ENCODE measurements at places on chromosomes 7 and 10. TPM values are rescaled to one million over a fixed set of nuclear protein-coding genes. Genes with fewer than 3 reads are reported as not detected.

The SORCS1 gene
- total RNA-seq: 1.1 TPM

- DNase-seq: no peak
These were observed 64.4 kb downstream of the GRM3 start for GRCh38 chr7:86708031-86708680.

DNA sequence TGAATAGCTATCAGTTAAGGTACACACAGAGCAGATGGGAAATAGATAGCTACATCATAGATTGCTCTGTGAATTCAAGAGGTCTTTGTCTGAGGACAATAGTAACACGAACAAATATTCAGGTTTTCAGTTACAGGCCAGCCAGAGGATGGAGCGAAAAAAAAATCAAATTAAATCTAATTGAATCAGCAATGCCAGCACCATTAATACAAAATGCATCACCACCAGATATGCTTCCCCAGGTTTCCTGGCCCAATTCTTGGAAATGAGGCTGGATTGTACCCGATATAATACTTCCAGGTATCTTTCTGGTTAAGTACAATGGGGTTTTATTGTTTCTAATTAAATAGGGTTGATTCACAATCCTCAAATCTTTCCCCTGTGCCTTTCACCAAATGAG lies 975.8 kb upstream of the AUTS2 start:
- no peak for DNase-seq

GRCh38 chr10:72310241-72310633 lies 36.5 kb downstream of the DDIT4 start:
- DNase-seq: no peak

GRCh38 chr10:24344279-24344678 lies 135.3 kb downstream of the KIAA1217 start:
- no peak for DNase-seq

DNA sequence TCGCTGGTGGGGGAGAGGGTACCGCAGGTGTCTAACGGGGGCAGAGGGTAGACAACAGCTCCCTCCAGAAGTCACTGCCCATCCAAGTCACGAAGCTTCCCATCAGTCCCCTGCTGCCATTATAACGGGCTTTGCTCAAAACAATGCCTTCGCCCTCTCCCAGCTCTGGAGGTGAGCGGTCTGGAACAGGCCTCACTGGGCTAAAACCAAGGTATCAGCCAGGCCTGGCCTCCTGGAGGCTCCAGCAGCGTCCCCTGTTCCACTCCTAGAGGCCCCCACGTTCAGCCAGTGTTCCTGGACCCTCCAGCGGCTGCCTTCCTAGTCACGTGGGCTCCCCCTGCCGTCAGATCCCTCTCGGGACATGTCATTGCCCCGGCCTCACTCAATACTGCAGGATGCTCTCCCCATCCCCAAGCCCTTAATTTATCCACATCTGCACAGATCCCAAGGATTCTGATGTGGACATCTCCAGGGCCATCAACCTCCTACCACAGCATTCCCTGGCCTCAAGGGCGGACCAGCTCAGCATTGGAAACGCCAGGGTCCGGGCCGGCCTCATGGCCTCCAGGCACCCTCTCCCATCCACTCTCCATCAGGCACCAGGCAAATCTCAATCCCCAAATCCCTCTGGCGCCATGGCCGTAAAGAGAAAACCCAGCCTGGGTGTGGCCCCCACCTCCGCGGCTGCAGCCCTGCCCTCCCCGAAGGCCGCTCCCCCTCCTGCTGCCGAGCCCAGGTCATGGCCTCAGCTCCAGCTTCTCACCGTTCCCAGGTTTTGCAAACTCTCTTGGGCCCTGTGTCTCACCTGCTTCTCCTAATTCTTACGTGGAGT lies 104.1 kb upstream of the FAM20C start:
- no peak for DNase-seq

- no peak for DNase-seq
These were observed 34.1 kb upstream of the MALRD1 start for GRCh38 chr10:19014498-19014897.

- DNase-seq: no peak
These were observed 158.2 kb downstream of the WNT2 start for GRCh38 chr7:117164620-117165019.
